ENCODE measurements at places on chromosomes 16 and 17. TPM values are rescaled to one million over a fixed set of nuclear protein-coding genes. Genes with fewer than 3 reads are reported as not detected.

GRCh38 chr16:30445149-30445407 lies 596 bp downstream of the SEPHS2 start:
- DNase-seq, result no peak

- no peak for DNase-seq
Measured at GRCh38 chr16:74297145-74297665, 591 bp downstream of the PSMD7 start.

DNA sequence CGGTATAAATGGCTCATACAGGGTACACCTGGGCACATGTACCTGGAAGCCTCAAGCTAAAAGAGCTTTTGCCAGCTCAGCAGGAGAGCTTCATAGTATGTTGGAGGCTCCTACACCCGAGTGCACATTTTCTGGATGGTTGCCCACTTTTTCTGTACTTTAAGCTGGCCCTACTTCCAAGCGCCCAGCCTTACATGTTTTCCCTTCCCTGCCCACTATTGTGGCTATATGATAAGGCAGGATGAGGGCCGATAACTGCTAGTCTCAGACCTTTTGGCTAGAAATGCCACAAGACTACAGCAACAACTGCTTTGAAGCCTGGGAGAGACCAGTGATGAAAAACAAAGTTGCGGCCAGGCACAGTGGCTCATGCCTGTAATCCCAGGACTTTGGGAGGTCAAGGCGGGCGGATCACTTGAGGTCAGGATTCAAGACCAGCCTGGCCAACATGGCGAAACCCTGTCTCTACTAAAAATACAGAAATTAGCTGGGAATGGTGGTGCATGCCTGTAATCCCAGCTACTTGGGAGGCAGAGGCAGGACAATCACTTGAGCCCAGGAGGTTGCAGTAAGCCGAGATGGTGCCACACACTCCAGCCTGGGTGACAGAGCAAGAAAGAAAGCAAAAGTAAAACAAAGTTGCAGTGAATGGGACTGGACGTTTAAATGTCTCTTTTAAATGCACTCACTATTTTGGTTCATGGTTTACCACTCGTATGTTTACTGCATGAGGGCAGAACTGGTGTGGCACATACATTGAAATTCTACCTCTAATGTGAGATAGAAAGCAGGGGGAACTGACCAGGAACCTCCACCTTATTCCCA lies 14.2 kb upstream of the MARCHF10 start:
- no peak for DNase-seq

DNA sequence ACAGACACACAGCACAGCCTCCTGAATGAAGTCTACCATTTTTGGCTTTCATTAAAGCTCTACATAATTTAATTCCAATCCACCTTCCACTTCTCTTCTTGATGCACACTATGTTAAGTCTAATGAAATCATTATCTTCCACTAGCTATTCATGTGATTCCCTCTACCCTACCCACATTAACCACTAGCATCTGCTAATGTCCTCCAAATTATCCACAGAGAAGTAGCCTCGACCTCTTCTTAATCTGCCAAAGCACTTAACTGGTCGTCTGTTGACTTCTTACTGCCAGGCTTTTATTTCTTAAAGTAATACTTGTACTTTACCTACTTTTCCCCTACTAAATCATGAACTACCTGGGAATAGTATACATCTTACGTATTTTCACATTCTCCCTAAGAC lies 91.8 kb downstream of the NCOR1 start:
- DNase-seq, result no peak

- DNase-seq, result no peak
Measured at GRCh38 chr17:45997624-45998023, 1.4 kb upstream of the STH start.

GRCh38 chr17:14300575-14301278 lies at the start of gene HS3ST3B1:
TSS of gene HS3ST3B1 (plus strand) at chr17:14301081. CDS start at chr17:14301519, 438 bp downstream.
- DNase-seq, result peak; percentile 100

DNA sequence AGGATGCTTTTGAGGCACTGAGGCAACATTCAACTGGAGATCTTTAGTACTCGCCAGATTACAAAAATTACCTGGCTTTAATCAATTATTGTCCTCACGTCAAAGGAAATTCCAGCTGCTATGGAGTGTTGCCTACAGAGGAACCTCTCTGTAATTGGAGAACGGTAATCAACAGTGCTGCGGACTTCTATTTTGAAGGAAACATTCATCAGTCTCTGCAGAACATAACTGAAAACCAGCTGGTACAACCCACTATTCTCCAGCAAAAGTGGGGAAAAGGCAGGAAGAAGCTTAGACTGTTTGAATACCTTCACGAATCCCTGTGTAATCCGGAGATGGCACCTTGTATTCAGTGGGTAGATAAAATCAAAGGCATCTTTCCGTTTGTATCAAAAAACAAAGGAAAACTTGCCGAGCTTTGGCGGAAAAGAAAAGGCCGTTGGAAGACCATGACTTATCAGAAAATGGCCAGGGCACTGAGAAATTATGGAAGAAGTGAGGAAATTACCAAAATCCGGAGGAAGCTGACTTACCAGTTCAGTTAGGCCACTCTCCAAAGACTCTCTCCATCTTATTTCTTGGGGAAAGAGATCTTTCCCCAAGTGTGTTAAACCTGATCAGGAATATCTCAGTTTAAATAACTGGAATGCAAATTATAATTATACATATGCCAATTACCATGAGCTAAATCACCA lies 3.0 kb downstream of the SLC35G3 start:
- DNase-seq, result no peak

- no peak for DNase-seq
Measured at GRCh38 chr16:82091241-82091640, 56.2 kb downstream of the HSD17B2 start.

DNA sequence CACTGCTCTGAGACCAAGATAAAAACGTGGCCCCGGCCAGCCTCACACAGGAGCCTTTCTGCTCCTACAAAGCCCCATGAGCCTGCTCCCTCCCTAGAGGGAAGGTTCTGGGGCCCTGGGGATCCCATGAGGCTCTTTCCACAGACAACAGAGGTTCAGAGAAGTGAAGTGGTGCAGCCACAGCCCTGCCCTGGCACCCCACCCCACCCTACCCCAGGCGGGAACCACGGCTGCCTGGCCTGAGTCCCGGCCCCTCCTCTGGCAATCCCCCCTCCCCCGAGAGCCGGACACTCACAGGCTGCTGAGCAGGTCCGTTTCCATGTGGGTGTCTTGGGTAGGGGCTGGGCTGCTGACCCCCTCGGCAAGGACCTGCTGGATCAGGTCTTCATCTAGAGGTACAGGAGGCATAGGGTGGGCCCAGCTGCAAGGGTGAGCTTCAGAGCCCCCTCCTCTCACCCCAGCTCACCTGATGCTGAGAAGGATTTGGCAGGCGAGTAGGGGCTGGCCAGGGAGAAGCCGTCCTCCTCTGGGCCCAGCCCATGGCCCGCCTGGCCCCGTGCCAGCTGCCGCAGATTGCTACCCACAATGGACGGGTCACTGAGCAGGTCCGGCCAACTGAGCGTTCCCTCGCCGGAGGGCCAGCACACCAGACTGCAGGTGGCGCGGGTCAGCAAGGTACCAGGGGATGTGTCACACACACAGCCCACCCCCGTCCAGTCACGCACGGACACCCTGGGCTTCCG lies 38.7 kb downstream of the PKD1 start:
- no peak for DNase-seq

DNA sequence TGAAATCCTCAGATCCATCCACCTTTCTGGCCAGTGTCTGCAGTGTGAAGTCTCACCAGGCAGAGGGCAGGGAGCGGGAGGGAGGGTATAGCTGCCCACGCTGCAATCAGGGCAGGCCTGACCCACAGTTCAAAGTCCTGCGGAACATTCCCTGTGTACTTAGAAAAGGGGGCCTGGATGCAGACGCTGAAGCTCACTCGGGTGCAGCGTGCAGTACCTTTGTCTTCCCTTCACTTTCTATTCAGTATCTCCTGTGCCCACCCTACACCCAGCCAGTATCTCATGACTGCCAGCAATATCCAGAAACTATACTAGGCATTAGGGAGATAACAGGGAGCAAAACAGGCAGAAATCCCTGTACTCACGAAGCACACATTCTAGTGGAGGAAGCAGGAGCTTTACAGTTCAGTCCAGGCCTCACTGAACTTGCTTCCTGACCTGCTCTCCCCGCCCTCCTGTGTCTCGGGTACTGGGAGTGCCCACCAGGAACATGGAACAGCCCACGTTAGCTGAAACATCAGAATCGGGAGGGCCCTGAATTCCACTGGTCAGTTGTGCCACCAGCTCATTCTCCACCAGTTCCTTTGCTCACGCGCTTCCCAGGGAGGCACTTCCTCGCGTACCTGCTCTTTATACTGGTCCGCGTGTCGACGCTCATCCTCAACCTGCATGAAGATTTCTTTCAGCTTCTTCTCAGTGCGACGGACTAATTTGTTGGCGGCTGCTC lies 42.2 kb downstream of the NDEL1 start:
- DNase-seq, result no peak

DNA sequence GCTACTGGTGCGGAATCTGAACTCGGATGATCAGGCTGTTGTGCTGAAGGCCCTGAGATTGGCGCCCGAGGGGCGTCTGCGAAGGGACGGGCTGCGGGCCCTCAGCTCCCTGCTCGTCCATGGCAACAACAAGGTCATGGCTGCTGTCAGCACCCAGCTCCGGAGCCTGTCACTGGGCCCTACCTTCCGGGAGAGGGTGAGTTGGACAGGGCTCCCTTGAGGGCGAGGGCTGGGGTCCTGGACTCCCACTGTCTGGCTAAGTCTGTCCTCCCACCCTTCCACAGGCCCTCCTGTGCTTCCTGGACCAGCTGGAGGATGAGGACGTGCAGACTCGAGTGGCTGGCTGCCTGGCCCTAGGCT lies 16.7 kb upstream of the CTCF start:
- DNase-seq, result no peak

- no peak for DNase-seq
Measured at GRCh38 chr17:19897090-19897837, 29.5 kb upstream of the ULK2 start.

DNA sequence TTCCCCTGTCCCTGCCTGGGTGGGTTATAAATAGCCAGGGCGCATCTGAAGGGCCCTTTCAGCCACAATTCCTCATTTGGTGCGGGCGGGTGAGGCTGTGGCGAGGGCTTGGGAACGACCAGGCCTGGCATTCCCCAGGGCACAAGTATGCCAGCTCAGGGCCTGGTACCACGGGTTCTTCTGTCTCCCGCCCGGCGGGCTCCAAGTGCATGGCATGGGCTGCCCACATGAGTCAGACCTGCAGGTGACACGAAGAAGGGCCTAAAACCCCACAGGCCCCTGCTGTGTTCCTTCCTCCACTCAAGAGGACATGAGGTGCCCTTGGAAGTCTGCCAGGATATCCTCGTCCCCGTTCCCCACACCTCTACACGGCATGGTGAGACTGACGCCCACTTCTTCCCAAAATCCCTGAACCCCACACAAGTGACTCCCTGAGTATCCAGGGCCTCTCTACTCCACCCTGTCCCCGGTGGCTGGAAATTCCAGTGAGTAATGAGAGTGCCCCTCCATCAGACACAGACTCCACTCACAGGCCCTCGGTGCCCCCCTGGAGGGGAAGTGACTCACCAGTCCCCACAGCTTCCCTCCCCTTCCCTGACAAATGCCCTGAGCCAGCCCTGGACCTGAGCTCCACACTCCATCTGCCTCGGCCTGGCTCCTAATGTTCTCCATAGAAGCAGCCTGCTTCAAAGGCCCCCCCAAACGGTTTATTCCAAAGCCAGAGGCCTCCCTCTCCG lies 68.8 kb downstream of the ABR start:
- DNase-seq, result peak; percentile 71

GRCh38 chr16:67884684-67885083 lies at the start of gene NRN1L:
TSS of gene NRN1L (plus strand) at chr16:67884885. CDS start at chr16:67884904, 19 bp downstream.
- DNase-seq, result peak; percentile 96

- no peak for DNase-seq
Measured at GRCh38 chr17:33233811-33234177, 59.3 kb downstream of the ASIC2 start.

DNA sequence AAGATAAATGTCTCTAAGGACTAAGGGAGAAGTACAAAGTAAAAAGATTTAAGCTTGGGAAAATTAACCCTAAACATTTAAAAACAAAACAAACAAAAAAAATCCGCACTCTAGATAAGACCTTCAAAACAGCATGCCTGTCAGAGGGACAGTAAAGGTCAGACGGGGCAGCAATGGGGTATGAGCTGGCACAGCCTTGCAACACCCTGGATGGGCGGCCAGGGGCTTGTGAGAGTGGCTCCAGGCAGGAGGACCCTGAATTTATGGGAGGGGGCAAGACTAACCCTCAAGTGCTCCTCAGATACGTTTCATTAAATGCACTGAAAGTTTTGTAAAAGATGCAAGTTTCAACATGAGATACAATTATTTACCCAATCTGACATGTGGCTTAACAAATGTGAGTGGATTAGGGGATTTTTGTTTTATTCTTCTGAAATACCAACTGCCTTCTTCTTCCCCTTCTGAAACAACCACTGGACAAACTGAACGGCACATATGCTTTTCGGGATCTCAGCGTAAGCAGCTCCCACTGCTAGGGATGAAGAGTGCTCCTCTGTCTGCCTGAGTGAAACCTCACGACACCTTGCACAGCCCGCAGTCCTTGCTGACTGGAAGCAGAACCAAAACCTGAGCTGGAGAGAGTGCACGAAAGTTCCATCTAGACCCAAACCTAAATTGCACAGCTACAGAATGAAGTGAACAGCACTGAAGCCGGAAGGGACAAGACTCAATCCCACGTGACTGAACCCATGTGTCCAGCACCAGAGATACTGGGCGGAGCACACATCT lies 128.4 kb downstream of the ANKRD11 start:
- no peak for DNase-seq

- DNase-seq, result no peak
Measured at GRCh38 chr17:70368011-70368410, 198.7 kb downstream of the KCNJ2 start.

PRKCB gene
- 7.0 TPM for total RNA-seq

PLA2G10 gene
- 2.2 TPM for total RNA-seq

CA5A gene
- not detected for total RNA-seq

GGT6 gene
- 0.17 TPM for total RNA-seq

KRT23 gene
- total RNA-seq, result not detected

KRT40 gene
- total RNA-seq, result not detected

FOXN1 gene
- not detected for total RNA-seq

KRT25 gene
- not detected for total RNA-seq

ATP1B2 gene
- total RNA-seq, result 15.4 TPM

CCDC78 gene
- total RNA-seq, result 12.1 TPM

PMP22 gene
- 1.5 TPM for total RNA-seq

IGF2BP1 gene
- total RNA-seq, result 434 TPM

KRT13 gene
- not detected for total RNA-seq

BAIAP3 gene
- 6.8 TPM for total RNA-seq

SLX4 gene
- total RNA-seq, result 9.9 TPM

ELMO3 gene
- total RNA-seq, result 8.6 TPM
